ENCODE measurements at places on chromosomes 7 and 10. TPM values are rescaled to one million over a fixed set of nuclear protein-coding genes. Genes with fewer than 3 reads are reported as not detected.

The ATP5MK gene
- total RNA-seq: 242 TPM

The OR9A2 gene
- total RNA-seq: not detected

The EVX1 gene
- total RNA-seq: not detected

The PON1 gene
- not detected for total RNA-seq

The NRG3 gene
- 0.87 TPM for total RNA-seq

The CYP3A7 gene
- total RNA-seq: not detected

The FGFBP3 gene
- 1.2 TPM for total RNA-seq

The PHYHIPL gene
- total RNA-seq: not detected

The PNLIPRP1 gene
- not detected for total RNA-seq

The AKR1D1 gene
- total RNA-seq: not detected

The SLC13A4 gene
- total RNA-seq: not detected

The INSYN2A gene
- not detected for total RNA-seq

All from Caki2 (cell line).